ENCODE measurements at places on chromosomes 5 and 9.

DNA sequence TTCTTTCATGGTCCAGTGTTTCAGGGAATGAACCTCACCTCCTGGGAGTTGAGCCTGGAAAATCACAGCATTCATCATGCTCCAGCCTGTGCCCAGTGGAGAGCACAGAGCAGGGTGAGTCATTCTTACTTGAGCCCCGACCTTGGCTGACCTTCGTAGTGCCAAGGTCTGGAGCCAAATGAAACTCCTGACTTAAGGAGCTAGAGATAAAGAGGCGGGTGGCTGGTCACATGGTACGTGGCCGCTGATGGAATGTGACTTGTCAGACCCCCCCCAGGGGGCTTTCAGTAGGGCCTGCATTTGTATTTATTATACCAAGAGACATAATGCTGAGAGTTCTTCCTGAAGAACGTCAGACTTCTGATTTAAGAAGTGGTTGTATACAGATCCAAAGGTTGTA is 15.0 kb upstream of the PIP5K1B start:
- no peak for DNase-seq

- DNase-seq, result no peak
Measured at GRCh38 chr9:127589955-127590370, 22.1 kb upstream of the STXBP1 start.

DNA sequence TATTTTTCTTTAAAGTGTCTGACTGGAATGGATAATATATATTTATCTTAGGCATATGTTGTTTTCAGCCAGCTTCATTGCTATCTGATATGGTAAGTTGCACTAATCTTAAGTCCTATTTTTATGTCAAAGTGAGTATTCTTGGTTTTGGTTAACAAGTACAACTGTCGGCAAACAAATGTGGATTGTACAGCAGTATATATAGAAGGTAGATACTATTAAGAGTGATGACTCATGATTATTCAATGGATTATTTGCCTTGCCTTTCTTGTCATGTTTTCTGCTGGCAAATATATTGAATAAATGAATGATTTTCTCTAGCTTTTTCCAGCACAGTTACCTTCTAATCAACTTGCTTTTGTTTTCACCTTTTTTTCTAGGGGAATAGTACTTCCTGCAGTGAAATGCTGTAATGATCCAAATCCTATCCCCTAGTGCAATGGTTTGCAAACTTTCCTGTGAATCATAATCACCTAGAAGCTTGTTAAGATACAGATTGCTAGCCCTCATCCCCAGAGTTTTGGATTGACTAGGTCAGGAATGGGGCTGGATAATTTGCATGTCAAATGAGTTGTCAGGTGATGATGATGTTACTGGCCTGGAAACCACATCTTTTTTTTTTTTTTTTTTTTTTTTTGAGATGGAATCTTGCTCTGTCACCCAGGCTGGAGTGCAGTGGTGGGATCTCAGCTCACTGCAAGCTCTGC is 60.8 kb upstream of the ARRDC3 start:
- no peak for DNase-seq

- DNase-seq, result no peak
Measured at GRCh38 chr5:172048539-172049101, 42.2 kb upstream of the FBXW11 start.

- DNase-seq, result no peak
Measured at GRCh38 chr5:33843579-33843978, 48.2 kb downstream of the ADAMTS12 start.

GRCh38 chr5:95993776-95994175 is 32.1 kb upstream of the ELL2 start:
- no peak for DNase-seq

DNA sequence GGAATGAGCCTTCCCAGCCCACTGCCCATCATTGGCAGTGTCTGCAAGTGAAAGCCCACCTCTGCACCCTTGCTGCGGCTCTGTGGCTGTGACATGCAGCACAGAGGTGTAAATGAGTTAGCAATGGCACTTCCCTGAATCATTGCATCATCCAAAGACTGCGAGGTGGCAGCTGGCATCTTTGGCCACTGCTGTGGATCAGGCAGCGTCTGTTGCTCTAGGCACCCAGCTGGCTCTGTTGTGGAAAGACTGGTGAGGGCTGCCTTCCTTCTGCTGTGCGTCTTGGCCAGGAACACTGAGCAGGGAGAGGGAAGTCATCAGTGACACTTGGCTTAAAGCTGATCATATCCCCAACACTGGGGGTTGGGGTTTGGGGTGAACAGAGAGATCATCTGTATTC is 64.5 kb downstream of the MFAP3 start:
- DNase-seq, result no peak

GRCh38 chr5:172630082-172630481 is 11.0 kb upstream of the NEURL1B start:
- no peak for DNase-seq

GRCh38 chr5:91494447-91494996 is 111.4 kb upstream of the ARRDC3 start:
- DNase-seq, result no peak

DNA sequence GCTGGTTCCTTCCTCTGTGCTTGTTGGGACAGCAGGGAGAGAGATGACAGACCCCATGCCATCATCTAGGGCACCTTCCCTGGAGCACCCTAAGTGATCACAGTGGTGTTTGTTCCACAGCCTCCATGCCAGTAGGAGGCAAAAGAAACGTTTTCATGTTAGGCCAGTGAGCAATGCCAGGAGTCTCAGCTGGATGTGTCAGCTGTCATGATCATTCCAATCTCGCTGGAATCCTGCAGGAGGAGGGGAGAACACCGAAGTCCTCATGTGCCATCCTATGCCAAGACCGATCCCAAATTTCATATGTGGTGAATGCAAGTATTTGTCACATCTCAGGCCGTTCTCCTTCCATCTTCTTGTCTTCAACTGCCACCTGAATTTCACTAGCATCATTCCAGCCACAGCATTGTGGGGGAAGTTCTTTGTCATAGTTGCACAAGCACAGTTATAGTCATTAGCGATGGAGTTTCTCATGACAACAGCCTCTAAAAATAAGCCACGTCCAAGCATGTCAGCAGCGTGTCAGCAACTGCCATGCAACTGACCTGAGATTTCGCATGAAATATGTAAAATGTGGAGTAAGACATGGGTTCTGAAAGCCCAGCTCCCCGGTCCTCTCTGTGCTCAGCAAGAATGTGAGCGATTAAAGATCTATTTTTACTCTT is 97.2 kb upstream of the DNAH5 start:
- no peak for DNase-seq

GRCh38 chr5:176664479-176664878 is 17.2 kb downstream of the TSPAN17 start:
- DNase-seq, result no peak

DNA sequence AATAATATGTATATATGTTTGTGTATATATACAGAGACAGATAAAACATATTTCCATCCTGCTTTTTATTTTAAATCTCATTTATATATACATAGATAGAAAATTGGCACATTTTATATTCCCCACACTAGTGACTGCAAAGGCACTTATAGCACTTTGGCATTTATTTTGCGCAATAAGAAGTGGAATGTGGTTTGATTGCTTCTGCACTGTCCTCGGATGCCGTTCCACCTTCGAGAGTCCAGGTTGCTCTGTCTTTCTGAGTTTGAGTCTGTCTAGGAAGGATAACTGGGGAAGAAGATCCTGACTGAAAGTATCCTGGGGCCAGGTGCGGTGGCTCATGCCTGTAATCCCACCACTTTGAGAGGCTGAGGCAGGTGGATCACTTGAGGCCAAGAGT is 66.5 kb upstream of the ENTREP1 start:
- DNase-seq, result no peak

DNA sequence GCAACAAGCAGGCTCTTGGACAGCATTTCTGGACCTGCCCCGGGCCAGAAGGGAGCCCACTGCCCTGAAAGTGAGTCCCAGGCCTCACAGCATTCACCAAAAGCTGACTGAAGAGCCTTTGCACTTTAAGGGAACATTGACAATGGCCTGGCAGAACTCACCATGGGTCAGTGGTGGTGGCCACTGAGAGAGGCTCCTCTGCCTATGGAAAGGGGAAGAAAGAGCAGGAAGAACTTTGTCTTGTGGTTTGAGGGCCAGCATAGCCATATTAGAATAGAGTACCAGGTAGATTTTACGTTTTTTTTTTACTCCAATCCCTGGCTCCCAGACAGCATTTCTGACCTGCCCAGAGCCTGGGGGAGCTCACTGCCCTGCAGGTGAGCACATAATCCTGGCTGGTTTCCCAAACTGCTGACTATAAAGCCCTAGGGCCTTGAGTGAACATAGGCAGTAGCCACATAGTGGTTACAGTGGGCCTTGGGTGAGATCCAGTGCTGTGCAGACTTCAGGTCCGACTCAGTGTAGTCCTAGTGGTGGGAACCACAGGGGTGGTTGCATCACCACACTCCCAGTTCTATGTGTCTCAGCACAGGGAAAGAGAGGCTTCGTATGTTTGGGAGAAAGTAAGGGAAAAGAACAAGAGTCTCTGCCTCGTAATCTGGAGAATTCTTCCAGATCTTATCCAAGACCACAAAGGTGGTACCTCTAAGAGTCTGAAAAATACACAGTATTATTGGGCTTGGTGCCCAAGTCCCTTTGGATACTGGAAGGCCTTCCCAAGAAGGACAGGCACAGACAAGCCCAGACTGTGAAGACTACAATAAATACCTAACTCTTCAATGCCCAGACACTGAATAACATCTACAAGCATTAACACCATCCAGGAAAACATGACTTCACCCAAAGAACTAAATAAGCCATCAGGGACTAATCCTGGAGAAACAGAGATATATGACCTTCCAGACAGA is 89.5 kb downstream of the TSSK1B start:
- no peak for DNase-seq

DNA sequence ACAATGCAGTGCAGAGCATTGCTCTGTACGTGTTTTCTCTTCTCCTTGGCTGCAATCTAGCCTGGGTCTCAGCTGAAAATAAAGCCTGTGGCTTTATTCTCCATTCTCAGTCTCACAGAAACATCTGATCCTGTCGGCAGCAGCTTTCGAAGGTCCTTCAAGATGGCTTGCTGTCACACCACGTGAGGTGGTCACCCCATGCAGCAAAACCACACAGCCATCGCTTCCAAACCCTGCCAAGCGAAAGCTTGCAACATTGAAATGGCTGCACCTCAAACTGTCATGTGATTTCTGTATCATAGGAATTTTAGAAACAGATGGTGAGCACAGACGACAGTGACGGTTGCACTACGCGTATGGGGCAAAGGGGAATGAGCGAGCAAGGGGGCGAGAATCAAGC is 98.5 kb upstream of the SMARCA2 start:
- DNase-seq, result no peak

- DNase-seq, result no peak
Measured at GRCh38 chr5:14597080-14597479, 15.5 kb downstream of the OTULINL start.

DNA sequence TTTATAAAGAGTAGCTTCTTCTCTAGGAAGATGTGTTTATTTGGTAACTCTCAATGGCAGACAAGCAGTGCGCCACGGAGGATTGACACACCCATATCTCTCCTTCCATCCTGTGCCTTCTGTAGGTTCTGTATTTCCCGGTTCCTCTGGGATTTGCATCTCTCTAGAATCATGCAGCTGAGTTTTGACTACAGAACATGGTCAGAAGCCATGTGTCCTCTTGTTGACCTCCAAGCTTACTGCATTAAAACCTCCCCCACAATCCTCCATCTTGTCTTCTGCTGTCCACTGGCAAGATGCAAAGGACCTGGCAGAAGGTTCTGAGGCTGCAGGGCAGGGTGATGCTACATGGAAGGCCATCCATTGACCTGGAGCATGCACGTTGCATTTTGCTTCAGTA is 482.0 kb downstream of the DMRT2 start:
- no peak for DNase-seq

DNA sequence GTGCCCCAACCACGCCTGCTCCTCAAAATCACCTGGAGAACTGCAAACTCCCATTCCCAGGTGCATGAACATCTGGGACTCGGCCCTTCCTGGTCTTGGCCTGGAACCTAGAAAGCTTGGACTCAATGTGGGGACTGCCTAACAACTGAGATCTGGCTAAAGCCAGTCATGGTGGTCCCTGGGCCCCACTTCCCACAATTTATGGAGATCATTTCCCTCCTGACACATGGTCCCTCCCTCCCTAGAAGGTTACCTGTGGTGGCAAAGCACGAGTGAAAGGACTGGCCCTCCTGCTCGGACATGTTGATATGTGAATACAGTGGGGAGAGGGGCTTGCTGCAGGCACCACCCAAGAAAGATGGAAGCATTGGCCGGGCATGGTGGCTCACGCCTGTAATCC is 18.8 kb downstream of the BICD2 start:
- DNase-seq, result no peak

GRCh38 chr5:178361657-178362445 is 129.2 kb upstream of the PHYKPL start:
- DNase-seq, result no peak

DNA sequence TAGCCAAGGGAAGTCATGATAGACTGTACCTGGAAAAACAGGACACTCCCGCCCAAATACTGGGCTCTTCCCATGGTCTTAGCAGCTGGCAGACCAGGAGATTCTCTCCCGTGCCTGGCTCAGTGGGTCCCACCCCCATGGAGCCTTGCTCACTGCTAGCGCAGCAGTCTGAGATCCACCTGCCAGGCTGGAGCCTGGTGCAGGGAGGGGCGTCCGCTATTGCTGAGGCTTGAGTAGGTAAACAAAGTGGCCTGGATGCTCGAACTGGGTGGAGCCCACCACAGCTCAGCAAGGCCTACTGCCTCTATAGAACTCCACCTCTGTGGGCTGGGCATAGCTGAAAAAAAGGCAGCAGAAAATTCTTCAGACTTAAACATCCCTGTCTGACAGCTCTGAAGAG is 10.1 kb upstream of the THG1L start:
- no peak for DNase-seq

DNA sequence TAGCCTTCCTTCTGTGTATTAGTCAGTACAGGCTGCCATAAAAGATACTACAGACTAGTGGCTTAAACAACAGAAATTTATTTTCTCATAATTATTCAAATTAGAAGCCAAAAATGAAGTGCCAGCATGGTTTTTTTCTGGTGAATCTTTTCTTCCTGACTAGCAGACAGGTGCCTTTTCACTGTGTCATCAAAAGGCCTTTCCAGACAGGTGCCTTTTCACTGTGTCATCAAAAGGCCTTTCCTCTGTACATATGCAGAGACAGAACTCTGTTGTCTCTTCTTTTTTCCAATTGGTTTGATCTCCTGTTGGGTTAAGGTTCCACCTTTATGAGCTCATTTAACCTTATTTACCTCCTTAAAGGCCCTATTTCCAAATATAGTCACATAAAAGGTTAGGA is 599.9 kb downstream of the ISL1 start:
- no peak for DNase-seq

DNA sequence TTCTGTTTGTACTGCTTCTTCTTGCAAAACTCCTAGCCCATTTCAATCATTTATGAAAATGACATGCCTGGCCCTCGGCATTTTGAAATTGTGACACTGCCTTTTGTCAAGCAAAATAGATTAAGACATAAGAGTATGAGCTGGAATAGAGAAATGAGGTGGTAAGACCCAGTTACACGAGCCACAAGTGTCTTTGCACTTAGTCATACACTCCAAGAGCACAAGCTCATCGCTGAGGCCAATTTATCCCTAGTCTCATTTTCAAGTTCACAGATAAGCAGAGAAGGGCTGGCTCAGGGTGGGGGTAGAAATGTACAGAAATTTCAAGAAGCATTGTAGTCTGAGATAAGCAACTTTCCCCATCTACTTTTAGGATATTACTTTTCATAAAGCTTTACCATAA is 40.6 kb upstream of the MAP1B start:
- no peak for DNase-seq

GRCh38 chr5:126471875-126472537 is 48.8 kb downstream of the GRAMD2B start:
- DNase-seq, result no peak

- no peak for DNase-seq
Measured at GRCh38 chr9:95305770-95306492, 11.6 kb downstream of the FANCC start.

Measured in stimulated activated CD8-positive, alpha-beta memory T cell treated with anti-CD3 and anti-CD28 coated beads, Interleukin-7, amount 100 ng/mL, for 4 hours (primary cell).